ENCODE measurements at places on chromosomes 3 and 15. TPM values are rescaled to one million over a fixed set of nuclear protein-coding genes. Genes with fewer than 3 reads are reported as not detected.

TGFBR2 gene
- 46.6 TPM for total RNA-seq

GOLGA6B gene
- not detected for total RNA-seq

ZNF662 gene
- 1.1 TPM for total RNA-seq

CLSTN2 gene
- not detected for total RNA-seq

IL1RAP gene
- total RNA-seq: 12.1 TPM

PLA2G4E gene
- not detected for total RNA-seq

PLSCR2 gene
- 0.25 TPM for total RNA-seq

SLC28A2 gene
- not detected for total RNA-seq

NAALADL2 gene
- total RNA-seq: 0.27 TPM

GOLGA8S gene
- total RNA-seq: 0.11 TPM

DNAH12 gene
- total RNA-seq: not detected

CCR4 gene
- total RNA-seq: 62.2 TPM

FGF7 gene
- total RNA-seq: not detected

ADCY5 gene
- total RNA-seq: not detected

PLSCR1 gene
- 65.1 TPM for total RNA-seq

SLC24A5 gene
- not detected for total RNA-seq

RYR3 gene
- total RNA-seq: not detected

AGTR1 gene
- not detected for total RNA-seq

INKA1 gene
- total RNA-seq: 0.50 TPM

CCDC39 gene
- total RNA-seq: not detected

SYNPR gene
- total RNA-seq: not detected

SV2B gene
- 0.05 TPM for total RNA-seq

ITPKA gene
- total RNA-seq: 4.2 TPM

ACSBG1 gene
- not detected for total RNA-seq

XCR1 gene
- total RNA-seq: not detected

All from activated CD4-positive, alpha-beta T cell treated with anti-CD3 and anti-CD28 coated beads for 36 hours (primary cell).